Sigmoid colon (tissue), 7 donors: ENCODE measurements at places on chromosomes 6 and 20.
A peak's percentile ranks its signal among the peaks of the same experiment; 100 is the strongest.

- DNase-seq: no peak
Measured at GRCh38 chr6:63176181-63176580, 35.1 kb upstream of the FKBP1C start.

GRCh38 chr6:18567380-18567779 is 180.2 kb downstream of the RNF144B start:
- DNase-seq: no peak

DNA sequence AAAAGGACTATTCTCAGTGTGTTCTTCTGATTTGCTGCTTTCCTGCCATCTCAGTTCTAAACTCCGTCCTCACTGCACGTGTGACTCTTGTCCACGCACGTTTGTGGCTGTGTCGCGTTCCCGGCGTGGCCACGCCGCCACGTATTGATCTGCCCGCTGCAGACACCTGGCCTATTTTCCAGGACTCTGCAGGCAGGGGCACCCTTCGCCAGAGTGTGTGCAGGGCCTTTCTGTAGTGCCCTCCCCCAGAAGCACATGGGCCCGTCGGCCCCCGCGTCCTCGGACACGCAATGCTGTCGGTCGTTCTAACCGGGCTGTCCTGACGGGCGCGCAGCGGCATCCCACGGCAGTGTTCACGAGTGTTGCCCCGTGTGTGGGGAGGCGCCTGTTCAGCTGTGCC is 87.6 kb downstream of the YTHDF1 start:
- peak; percentile 29 for DNase-seq

- DNase-seq: no peak
Measured at GRCh38 chr6:44342489-44342888, at the start of gene SPATS1. SPATS1 (plus strand) TSS chr6:44342650; CDS start chr6:44343096, 446 bp downstream.

- DNase-seq: no peak
Measured at GRCh38 chr6:36350082-36350481, 13.4 kb upstream of the BNIP5 start.

GRCh38 chr6:71502956-71503355 is 214.3 kb downstream of the OGFRL1 start:
- no peak for DNase-seq

DNA sequence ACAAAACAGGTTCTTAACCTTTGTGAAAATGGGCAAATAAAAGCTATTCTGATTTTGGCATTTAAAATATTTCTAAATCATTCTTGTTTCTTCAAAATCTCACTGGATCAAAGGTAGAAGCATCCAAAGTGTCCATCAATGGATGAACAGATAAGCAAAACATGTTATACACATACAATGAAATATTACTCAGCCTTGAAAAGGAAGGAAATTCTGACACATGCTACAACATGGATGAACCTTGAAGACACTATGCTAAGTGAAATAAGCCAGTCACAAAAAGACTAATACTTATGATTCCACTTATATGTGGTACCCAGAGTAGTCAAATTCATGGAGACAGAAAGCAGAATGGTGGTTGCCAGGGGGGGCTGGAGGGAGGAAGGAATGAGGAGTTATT is 45.9 kb downstream of the SNX14 start:
- no peak for DNase-seq

GRCh38 chr6:121498481-121499276 is 63.2 kb downstream of the GJA1 start:
- DNase-seq: no peak

DNA sequence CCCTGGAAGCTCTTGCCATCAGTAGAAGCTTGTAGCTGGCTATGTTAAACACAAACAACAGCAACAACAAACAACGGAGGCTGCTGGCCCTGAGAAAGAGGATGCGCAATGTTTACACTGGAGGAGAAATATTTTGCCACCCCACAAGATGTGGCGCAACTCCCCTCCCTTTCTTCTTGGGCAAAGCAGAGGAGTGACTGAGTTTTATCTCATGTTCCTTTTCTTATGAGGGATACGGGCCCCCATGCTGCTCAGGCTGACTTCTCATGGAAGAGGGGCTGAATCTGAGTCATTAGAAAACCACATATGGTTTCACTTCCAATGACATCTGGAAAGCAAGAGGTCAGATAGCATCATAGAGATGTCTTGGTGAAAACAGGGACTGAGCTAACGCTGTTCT is 75.9 kb upstream of the HDDC2 start:
- DNase-seq: no peak

DNA sequence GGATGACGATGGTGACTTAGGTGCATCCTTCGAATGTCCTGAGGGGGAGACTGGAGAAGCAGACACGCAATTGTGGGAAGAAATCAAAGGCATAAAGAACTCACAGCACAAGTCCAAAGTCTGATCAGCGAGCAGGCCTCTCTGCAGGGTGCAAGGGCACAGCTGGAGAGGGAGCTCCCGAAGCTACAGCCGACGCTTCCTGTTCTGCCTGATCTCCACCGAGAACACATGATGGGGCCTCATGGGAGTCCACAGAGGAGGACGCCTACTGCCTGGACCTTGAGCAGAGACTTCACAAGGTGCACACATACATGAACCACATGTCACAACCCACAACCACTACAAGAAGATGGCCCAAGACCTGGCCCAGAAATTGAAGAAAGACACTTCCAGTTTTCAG is 51.4 kb downstream of the RIN2 start:
- peak; percentile 43 for DNase-seq

- no peak for DNase-seq
Measured at GRCh38 chr20:40508821-40509220, 180.2 kb downstream of the MAFB start.

DNA sequence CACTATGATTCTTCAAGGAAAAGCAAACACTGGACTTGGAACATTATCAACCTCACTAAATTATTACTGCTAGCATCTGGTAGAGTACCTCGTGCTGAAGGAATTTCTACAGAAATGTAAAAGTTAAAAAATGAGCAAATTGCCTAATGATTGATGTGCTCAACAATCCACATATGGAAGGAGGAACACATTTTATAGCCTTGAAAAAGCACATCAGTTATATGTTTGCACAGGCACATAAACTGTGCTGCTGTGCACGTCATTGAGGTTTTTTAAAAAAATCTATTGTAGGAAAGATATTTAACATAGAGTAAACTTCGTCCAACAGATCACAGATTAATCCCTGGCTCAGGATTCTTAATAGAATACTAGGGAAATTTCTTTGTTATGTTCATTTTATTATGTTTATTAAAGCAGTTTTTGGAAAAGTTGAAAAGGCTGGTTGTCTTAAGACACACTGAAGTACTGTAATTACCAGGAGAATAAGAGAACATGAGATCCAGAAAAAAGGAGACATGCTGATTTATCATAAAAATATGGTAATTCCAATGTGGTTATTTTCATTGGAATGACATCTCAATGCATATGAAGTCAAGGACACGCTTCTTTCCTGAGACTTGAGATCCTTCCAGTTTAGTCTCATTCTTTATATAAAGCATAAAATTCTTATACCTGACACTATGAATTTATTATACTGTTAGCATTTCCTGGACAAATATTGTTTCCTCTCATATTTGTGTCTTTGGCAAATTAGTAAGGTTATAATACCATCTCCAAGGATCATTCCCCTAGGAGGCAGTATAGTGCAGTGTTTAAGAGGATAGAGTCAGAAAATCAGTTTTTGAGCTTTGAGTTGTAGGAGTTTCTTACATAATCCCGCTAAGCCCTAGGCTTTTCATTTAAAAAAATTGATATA is 511.1 kb downstream of the TENT5A start:
- DNase-seq: no peak

DNA sequence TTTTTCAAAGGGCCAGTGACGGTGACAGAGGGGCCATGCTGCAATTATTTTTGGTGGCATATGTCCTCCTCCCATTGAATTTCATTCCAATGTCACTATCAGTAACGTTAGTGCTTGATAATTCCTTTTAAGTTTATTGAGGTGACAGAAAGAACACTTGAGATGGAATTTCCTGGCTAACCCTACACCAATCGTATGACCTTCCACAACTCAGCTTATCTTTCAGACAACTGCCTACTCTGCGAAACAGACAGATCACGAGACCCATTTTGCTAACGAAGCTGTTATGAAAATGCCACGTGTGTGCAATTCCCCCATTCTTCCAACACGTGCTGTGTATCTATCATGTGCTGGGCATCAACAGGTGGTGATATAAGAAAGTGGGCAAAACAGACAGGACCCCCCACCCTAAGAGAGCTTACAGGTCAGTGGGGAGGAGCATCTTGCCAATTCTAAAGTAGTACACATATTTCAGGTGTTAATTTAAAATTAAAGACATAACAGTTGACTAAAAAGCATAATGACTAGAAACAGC is 113.0 kb downstream of the IRF4 start:
- DNase-seq: no peak

DNA sequence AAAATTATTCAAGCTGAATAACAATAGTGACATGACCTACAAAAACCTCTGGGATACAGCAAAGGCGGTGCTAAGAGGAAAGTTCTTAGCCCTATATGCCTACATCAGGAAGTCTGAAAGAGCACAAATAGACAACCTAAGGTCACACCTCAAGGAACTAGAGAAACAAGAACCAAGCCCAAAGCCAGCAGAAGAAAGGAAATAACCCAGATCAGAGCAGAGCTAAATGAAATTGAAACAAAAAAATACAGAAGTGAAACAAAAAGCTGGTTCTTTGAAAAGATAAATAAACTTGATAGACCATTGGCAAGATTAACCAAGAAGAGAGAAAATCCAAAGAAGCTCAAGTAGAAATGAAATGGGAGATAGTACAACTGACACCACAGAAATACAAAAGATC is 47.6 kb upstream of the NOTCH4 start:
- no peak for DNase-seq

GRCh38 chr6:43772681-43773049 is 2.7 kb downstream of the VEGFA start:
- DNase-seq: peak; percentile 64

DNA sequence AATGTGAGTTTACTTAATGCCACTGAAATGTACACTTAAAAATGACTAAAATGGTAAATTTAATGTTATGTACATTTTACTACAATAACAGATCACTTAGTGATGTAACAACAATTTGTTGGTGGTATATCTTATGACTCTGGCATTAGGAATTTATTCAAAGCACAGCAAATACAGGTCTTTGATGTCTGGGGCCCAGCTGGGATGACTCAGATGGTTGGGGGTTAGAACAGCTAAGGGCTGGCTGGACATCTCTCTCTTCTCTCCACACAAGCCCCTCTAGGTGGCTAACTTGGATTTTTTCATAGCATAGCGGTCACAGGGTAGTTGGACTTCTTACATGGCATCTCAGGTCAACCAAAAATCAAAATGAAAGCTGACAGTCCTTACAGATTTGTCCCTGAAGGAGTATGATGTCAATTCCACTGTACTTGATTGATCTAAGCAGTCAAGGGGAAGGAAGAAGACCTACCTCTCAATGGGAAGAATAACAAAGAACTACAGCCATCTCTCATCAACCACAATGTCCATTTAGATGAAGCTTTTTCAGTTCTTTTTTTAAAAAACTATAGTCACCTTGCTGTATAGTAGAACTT is 37.5 kb upstream of the LCA5 start:
- DNase-seq: no peak

GRCh38 chr6:149890629-149891045 is 7.3 kb downstream of the RAET1E start:
- no peak for DNase-seq

- no peak for DNase-seq
Measured at GRCh38 chr6:14966096-14966905, 279.6 kb upstream of the JARID2 start.

DNA sequence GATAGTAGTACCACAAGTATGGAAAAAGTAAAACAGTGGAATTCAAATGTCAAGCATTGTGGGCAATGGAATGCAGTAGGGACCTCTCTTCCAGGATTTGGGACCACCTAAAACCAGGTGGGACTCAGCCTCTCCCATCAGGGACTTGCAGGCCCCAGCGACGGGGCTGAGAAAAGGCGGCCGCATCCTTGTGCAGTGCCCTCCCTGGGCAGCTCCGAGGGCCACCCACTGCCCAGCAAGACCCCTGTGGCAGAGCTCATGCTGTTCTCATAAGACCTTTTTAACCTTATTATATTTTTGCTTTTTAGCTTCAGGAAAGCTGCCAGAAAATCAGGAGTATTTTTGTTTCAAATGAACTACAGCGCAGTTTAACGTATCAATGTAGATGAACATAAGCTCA is 142.6 kb upstream of the RPS6KA2 start:
- DNase-seq: no peak

GRCh38 chr6:160297310-160297709 is 38.7 kb upstream of the SLC22A2 start:
- DNase-seq: no peak

DNA sequence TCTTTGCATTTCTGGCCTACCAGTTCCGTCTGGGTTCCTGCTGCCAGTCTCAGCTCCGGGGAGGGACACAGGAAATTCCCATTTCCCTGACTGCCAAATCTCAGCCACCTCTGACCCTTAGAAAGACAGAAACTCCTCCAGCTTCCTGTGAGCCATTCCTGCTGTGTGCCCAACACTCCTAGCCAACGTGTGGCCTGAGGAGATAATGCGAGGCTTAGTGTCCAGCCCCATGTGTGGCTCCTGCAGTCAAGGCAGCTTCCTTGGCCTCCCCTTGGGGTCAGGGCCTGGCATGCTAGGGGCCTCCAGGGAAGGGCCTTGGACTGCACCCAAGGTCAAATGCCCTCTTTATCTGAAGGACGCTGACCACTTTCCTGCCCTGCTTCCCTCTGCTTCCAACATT is 45.1 kb downstream of the MAFB start:
- no peak for DNase-seq

DNA sequence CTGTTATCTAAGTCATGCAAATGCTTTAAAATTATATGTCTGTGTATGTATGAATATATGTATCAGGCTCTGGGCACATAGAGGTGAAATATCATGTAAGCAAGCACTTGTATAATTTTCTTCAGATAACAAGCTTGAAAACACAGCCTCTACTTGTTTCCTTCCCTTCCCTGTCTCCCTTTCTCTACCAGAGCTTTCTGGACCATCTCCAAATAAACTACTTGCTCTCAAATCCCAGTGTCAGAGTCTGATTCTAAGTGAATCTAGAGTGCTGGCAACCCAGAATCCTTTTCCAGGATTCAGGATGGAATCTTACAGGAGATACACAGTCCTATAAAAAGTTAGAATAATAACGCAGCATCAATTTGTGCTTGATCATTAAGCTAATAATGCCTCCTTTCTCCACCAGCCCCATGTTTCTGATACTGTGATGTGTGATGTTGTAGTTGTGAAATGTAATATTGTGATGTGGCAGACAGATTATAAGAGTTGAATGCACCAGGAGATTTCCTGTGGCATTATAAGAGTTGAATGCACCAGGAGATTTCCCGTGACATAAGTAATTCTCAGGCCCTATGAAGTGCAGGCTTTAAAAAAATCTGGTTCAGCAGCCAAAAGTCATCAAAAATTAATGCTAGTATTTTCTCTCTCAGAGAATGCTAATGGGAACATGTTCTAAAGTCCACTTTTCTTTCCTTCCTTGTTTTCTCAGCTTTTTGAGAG is 89.6 kb downstream of the PCSK2 start:
- no peak for DNase-seq

GRCh38 chr6:16932920-16933319 is 168.9 kb upstream of the STMND1 start:
- DNase-seq: no peak

- DNase-seq: no peak
Measured at GRCh38 chr20:63483834-63484233, 11.4 kb upstream of the KCNQ2 start.

GRCh38 chr20:36128463-36129159 is 25.9 kb upstream of the EPB41L1 start:
- no peak for DNase-seq

- DNase-seq: no peak
Measured at GRCh38 chr6:43978473-43979346, 148.5 kb downstream of the MRPL14 start.
